GM12878 (cell line): ENCODE measurements at places on chromosomes 13 and 19.

GRCh38 chr19:42057846-42058245, 12.2 kb downstream of the GRIK5 start:
- no peak overlapping the region for H3K27ac ChIP-seq
- no peaks in the 10 kb centered on the region for H3K4me1 ChIP-seq
- no peaks in the 10 kb centered on the region; the same call in 1 of the 2 replicates for H3K36me3 ChIP-seq
- DNase-seq, result no peak

DNA sequence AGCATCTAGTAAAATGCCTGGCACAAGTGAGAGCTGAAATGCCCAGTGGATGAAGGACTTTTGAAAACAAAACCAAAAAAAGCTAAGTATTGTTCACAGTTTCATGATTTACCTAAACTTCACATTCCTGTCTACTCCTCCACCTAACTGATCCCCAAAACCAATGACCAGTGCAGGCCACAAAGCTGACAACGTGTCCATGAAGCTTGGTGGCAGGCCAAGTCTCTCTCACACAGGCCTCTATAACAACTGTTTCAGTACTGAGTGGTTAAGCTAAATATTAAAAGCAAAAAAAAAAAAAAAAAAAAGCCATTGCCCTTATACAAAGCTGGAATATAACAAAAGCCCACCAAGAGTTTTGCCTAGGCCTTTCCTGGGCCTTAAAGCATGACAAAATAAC, 36.4 kb downstream of the STK24 start:
- H3K4me3 ChIP-seq, result no peak overlapping the region
- DNase-seq, result no peak
- no peaks in the 10 kb centered on the region for H3K27me3 ChIP-seq
- H3K4me1 ChIP-seq, result peaks cover 56% of the 10 kb centered on the region
- H3K27ac ChIP-seq, result no peak overlapping the region

DNA sequence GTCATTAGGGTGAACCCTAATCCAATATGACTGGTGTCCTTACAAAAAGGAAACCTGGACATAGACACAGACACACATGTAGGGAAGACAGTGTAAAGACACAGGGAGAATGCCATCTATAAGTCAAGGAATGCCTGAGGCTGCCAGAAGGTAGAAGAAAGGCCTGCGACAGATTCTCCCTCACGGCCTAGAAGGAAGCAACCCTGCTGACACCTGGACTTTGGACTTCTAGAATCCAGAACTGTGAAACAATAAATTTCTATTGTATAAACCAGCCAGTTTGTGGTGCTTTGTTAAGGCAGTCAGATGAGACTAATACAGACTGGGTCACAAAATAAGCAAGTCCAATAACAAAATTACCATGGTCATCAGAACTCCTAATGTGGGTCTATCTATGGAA, 120.4 kb downstream of the ENOX1 start:
- H3K4me3 ChIP-seq, result no peak overlapping the region
- no peaks in the 10 kb centered on the region for H3K36me3 ChIP-seq
- no peaks in the 10 kb centered on the region for H3K4me1 ChIP-seq
- H3K27ac ChIP-seq, result no peak overlapping the region
- no peaks in the 10 kb centered on the region for H3K27me3 ChIP-seq

DNA sequence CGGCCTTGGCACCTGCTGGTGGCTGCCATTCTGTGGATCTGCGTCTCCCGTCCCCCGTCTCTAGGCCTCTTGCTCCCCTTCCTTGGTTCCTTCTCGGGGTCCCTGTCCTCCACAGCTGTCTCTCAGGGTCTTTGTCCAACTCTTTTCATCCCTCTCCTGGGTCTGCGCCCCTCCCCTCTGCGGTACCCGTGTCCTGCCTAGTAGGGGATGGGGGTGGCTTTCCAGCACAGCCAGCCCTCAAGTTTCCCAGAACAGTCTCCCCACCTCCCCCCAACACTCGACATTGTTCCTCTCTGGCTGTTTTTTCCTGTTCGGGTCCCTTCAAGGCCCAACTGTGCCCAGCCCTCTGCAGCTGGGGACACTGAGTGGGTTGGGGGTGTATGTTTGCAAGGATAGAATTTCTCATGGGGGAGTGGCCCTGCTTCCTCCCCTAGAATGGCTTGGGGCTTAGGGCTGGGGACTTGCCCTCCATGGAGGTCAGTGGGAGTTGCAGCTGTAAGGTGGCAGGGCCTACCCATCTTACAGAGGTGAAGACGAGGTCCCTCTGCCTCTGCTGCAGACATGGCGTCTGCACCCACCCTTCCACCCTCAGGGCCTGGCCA, 762 bp upstream of the ADM5 start:
- H3K36me3 ChIP-seq, result peaks cover 12% of the 10 kb centered on the region; the same call in 1 of the 2 replicates
- no peak for DNase-seq
- no peaks in the 10 kb centered on the region; the same call in 1 of the 2 replicates for H3K27me3 ChIP-seq
- no peak overlapping the region for H3K4me3 ChIP-seq
- peaks cover 8% of the 10 kb centered on the region for H3K4me1 ChIP-seq

GRCh38 chr19:30552593-30552992, 180.4 kb downstream of the ZNF536 start:
- H3K4me3 ChIP-seq, result no peak overlapping the region
- H3K4me1 ChIP-seq, result no peaks in the 10 kb centered on the region

GRCh38 chr19:4144666-4145249, 8.7 kb upstream of the CREB3L3 start:
- peaks cover 3% of the 10 kb centered on the region; the same call in 1 of the 2 replicates for H3K4me1 ChIP-seq
- no peak overlapping the region for H3K27ac ChIP-seq
- H3K27me3 ChIP-seq, result 0 out of 2 replicates have a peak, but pooled peaks cover 2% of the 10 kb centered on the region
- DNase-seq, result no peak

DNA sequence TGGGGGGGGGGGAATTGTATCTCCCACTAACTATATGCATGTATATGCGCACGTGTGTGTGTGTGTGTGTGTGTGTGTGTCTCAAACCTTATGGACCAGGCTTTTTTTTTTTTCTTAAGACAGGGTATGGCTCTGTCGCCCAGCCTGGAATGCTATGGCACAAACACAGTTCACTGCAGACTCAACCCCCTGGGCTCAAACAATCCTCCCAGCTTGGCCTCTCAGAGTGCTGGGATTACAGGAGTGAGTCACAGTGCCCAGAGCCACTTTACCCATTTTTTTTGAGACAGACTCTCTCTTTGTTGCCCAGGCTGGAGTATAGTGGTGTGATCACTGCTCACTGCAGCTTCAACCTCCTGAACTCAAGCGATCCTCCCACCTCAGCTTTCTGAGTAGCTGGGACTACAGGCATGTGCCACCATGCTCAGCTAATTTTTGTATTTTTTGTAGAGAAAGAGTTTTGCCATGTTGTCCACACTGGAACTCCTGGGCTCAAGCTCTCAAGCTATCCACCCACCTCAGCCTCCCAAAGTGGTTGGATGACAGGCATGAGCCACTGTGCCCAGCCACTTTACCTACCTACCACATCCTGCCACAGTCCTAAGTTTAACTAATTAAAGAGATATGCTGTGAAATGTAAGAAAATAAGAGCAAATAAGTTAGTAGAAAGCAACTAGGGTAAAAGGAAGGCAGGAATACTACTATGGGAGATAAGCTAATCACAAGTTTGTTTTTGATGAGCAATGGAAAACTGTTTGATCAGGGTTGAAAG, 2.4 kb downstream of the ZMYM5 start:
- peak overlapping the region; percentile 56 for H3K27ac ChIP-seq
- no peaks in the 10 kb centered on the region for H3K27me3 ChIP-seq
- peak overlapping the region; percentile 82 for H3K4me3 ChIP-seq
- peaks cover 9% of the 10 kb centered on the region for H3K4me1 ChIP-seq
- no peaks in the 10 kb centered on the region for H3K36me3 ChIP-seq

DNA sequence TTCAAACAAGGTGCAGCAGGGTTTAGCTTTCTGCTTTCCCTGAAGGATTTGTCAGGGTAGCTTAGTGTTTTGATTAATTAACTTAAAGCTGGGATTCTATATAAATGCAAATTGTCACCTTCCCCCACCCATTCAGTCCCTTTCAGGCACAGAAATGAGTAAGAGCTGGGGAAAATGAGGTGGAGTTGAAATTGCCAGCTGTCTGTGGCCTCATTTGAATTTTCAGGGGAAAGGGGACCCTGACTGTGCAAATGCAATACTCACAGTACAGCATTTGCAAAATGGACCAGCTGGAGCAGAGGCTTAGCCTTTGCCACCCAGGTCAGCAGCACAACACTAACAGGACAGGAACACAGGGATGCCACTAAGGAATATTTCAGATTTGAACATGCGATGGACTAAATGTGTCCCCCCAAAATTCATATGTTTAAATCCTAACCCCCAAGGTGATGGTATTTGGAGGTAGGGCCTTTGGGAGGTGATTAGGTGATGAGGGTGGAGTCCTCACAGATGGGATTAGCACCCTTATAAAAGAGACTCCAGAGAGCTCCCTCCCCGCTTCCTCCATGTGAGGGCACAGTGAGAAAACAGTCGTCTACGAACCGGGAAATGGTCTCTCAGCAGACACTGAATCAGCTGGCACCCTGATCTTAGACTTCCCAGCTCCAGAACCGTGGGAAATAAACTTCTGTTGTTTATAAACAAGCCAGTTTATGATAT, 59.5 kb upstream of the CYSLTR2 start:
- DNase-seq, result no peak
- no peak overlapping the region for H3K27ac ChIP-seq
- no peaks in the 10 kb centered on the region for H3K36me3 ChIP-seq
- H3K27me3 ChIP-seq, result no peaks in the 10 kb centered on the region
- H3K4me1 ChIP-seq, result peaks cover 19% of the 10 kb centered on the region
